A549 treated with CORT108297 at 1 μM for 4 hours (cell line): ENCODE measurements at places on chromosomes 4 and X. TPM values are rescaled to one million over a fixed set of nuclear protein-coding genes. Genes with fewer than 3 reads are reported as not detected.

MAP9 gene
- 4.5 to 6.4 TPM (median 6.1 TPM) in 5 replicates for total RNA-seq

AKAP14 gene
- not detected in 5 replicates for total RNA-seq

AMOT gene
- 0.02 to 0.07 TPM (median 0.02 TPM) in 5 replicates for total RNA-seq

MAGEA3 gene
- total RNA-seq = 2.5 to 4.4 TPM (median 3.3 TPM) in 5 replicates
